NCI-H524 treated with DMSO at 0.1 percent for 48 hours (cell line): ENCODE measurements at places on chromosomes 2 and 18.

- no peak for DNase-seq
Measured at GRCh38 chr2:73728043-73728442, 9.1 kb downstream of the TPRKB start.

GRCh38 chr2:68811364-68811763 lies 59.8 kb downstream of the BMP10 start:
- no peak for DNase-seq

- no peak for DNase-seq
Measured at GRCh38 chr2:144354953-144355352, 165.0 kb downstream of the ZEB2 start.

DNA sequence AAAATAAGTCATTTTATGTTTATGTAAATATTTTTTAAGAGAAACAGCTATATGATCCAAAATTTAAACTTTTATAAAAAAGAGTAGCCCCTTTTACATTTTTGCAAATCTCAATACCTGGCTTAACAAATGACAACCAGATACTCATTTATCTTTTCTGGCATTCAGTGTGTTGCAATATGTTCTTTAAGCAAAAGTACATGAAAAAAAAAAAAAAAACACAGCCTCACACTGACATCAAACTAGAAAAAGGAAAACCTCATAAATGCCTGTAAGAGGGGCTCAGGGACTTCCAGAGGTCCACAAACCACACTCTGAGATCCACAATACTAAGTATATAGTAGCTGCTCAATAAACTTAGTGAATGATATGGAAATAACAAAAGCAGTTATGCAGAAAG lies 21.9 kb downstream of the PPP4R3B start:
- DNase-seq, result no peak

DNA sequence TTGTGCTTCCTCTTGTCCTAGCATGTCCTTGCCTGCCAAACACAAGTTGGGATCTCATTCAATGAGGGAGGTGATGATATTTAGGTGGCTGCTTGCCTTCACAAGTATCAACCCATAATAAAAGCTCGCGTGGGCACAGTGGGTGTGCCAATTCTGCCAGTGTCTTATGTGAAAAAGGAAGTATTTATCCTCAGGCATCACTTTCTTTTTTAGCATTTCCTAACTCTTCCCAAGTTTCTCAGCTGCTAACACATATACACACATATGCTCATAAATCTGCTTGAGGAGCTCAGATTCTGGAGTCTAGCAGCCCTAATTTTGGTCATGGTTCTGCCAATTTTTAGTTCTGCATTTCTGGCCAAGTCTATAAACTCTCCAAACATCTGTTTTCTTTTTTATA lies 319.5 kb upstream of the HNMT start:
- DNase-seq, result no peak

DNA sequence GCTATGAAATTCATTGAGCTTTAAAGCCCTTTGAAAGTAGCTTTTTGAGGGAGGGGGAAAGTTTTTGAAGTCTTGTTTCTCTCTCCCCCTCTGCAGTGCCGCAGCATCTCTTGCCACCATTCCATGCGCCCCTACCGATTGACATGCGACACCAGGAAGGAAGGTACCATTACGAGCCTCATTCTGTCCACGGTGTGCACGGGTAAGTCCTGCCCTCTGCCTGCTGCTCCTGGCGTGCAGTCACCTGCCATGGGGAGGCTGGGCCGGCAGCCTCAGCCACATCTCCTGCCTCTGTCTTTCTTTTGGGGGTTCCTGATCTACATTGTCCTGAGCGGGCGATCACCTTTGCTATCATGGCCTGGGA lies 191.6 kb downstream of the GLI2 start:
- no peak for DNase-seq

GRCh38 chr2:27209621-27210401 lies 2.0 kb upstream of the ATRAID start:
- no peak for DNase-seq
